ENCODE measurements at places on chromosomes 13 and 19.

GRCh38 chr19:38516802-38517201 lies 83.3 kb downstream of the RYR1 start:
- ATAC-seq: no peak

DNA sequence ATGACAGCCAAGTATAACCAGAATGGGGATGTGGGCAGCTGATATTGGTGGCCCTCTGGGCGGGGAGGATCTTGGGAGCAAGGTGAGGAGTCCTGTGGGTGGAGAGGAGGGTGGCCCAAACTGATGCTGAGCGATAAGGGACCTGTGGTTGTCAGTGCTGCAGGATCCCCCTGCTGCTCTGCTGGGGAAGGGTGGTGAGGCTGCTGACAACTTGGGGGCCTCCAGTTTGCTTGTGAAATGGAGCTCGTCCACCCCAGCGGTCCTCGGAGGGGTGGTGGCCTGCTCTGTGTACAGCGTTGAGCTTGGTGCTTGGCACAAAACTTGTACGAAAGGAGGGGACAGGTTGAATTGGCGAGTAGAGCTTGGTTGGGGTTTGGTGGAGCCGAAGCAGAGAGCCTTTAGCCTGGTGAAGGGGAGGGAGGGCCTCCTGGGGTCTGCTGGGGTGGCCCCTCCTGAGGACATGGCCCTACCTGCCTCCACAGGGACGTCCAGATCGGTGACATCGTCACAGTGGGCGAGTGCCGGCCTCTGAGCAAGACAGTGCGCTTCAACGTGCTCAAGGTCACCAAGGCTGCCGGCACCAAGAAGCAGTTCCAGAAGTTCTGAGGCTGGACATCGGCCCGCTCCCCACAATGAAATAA lies 2.9 kb downstream of the RPS11 start:
- no peak for ATAC-seq

DNA sequence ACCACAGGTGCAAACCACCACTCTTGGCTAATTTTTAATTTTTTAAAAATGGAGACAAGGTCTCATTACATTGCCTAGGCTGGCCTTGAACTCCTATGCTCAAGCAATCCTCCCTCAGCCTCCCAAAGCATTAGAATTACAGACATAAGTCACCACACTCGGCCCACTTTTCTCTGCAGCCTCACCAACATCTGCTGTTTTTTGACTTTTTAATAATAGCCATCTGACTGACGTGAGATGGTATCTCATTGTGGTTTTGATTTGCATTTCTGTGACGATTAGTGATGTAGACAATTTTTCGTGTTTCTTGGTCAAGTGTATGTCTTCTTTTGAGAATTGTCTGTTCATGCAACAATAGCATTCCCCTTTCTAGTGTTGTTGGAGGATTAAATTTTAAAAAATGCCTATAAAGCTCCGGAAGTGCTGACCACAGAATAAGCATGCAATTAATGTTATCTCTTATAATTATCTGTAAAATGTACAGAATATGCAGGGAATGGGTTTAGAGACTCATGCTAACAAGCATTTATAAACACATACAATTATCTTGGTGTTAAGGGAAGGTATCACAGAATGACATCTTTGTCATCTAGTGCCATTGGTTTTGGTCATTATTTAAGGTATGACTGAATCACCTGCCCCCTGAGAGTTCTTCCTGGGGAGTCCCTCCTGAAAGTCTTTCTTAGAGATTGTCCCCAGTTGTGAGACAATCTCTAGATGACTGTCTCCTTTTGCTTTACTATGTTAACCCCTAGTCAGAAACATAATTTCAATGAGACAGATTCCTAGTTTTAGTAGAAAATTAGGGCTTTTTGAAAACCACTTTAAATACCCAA lies 118.5 kb upstream of the SERTM1 start:
- no peak for ATAC-seq

GRCh38 chr13:44133626-44134025 lies 240.0 kb upstream of the SERP2 start:
- no peak for ATAC-seq

DNA sequence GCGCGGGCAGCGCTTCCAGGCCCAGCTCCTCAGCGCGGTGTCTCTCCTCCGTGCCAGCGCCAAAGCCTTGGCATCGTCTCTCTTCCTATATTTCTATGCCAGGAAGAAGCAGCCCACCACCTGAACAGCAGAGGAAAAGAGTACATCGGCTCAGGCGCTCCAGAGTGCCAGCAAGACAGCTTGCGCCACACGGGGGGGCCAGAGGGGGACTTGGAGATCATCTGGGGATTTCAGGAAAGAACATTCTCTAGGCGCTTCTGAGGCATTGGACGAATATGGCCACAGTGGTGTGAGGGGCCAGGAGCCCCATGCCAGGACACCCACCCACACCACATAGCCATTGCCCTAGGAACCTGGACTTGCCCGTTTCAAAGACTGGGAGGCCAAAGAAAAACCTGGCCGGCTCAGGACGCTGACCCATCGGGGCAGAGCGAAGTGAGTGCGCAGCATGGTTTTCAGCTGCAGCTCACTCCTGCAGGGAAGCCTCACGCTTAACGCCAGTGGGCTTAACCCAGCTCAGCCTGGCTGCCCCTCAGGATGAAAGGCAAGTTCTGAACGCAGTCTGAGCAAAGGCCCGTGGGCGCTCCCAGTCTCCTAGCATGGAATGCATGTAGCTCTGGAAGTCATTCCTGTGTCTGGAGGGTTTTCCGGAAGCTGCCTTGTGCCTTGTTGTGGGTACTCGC lies 62.1 kb downstream of the GGACT start:
- no peak for ATAC-seq

GRCh38 chr19:20237773-20238623 lies 71.0 kb downstream of the ZNF486 start:
- ATAC-seq: peak; percentile 99

DNA sequence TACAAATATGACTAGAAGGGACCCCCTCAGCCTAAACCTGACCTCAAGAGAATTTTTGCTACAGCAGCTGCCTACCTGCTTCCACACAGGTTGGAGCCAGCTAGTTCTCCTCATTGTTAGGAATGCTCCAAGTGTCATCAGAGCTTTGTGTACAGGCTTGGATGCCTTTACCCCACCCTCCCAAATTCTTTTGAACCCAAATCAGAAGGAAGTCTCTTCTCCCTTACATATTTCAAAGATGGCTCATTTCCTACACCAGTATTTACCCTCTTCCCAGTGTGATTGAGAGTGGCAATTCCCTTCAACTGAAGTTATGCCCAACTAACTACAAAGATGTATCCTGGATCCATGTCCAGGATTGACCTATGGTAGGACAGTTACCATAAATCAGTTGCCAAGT lies 323.2 kb downstream of the OXGR1 start:
- no peak for ATAC-seq

Measured in activated T-helper 17 cell treated with anti-CD3 and anti-CD28 coated beads, Interleukin-2, amount 50 U/mL, for 72 hours (primary cell).